Caki2 (cell line): ENCODE measurements at places on chromosomes 4 and X. TPM values are rescaled to one million over a fixed set of nuclear protein-coding genes. Genes with fewer than 3 reads are reported as not detected.

DNA sequence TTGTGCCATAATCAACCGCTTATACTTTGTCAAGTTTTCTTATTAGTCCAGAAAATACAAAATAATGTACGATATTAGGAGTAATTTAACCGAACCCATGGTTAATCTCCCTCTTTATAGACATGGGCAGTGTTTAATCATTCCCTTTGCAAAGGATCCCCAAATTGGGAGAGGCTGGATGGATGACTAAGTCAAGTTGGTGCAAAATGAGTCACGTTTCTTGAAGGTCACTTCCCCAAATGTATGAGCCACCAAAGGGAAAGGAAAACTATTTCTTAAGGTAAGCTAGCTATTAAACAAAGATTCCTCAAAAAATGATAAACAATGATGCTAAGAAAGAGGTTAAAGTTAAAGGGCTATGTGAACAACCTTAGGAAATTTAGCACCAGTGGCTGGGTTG is 17.5 kb downstream of the MAML3 start:
- DNase-seq = no peak

- peak; percentile 71 for DNase-seq
These were observed 2.2 kb downstream of the MAMLD1 start for GRCh38 chrX:150365051-150365989.

GRCh38 chr4:140469791-140470733 is 28.0 kb downstream of the MGAT4D start:
- DNase-seq = no peak

DNA sequence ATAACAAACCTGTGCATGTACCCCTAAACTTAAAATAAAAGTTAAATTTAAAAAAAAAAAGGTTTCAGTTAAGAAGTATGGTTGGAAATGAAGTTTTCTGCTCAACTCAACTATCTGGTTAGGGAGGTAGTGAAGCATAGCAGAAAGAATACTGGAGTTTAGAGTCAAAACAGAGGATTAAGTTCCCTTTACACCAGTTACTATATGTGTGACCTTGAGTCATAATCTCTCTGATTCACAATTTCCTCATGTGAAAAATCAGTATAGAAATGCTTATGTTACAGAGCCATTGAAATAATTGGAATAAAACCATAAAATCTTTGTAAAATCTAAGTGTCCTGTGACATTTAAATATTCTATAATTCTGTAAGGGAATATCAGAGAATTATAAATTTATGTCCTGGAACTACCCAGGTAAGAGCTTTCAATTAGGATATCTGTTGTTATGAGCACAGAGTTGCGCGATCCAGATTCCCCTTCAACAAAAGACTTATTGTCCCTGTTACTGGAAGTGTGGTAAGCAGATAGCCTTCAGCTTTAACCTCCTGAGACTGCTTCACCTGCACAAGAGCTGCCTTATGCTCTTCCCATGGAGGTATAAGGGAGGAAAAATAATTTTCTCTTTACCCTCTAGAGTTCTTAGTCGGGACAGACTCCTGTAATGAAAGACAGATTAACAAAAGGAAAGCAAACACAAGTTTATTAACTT is 203.8 kb upstream of the NRK start:
- DNase-seq = no peak

DNA sequence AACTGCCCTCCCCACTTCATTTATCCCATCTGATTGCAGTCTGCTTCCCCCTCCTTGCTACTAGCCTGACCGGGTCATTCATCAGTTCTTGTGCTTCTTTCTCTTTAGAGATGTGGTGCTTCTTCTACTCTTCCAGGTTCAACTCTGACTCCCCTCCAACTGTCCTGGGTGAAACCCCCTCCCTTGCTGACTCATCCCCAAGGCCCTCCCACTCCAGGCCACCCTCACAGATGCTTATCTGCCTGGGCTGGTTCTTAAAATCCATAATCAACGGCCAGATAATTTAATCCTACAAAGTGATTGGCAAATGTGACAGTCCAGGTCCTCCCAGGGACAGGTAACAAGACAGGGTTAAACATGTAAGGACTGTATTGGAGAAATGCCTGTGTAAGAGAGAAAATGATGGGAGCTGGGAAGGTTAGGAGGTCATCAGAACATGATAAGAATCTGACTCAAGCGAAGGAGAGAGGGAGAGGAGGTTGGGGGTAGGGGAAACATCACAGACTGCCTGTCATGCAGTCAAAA is 182.8 kb upstream of the C1QTNF7 start:
- no peak for DNase-seq

DNA sequence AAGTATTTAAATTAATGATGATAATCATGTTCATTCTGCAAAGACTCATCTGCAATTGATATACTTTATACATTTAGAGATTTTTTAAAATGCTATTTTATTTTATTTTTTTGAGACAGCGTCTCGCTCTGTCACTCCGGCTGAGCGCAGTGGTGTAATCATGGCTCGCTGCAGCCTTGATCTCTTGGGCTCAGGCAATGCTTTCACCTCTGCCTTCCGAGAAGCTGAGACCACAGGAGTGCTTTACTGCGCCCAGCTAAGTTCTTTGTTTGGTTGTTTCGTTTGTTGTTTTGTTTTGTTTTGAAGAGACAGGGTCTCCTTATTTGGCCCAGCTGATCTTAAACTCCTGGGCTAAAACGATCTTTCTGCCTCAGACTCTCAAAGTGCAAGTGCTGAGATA is 1541.0 kb downstream of the PCDH7 start:
- DNase-seq = no peak

DNA sequence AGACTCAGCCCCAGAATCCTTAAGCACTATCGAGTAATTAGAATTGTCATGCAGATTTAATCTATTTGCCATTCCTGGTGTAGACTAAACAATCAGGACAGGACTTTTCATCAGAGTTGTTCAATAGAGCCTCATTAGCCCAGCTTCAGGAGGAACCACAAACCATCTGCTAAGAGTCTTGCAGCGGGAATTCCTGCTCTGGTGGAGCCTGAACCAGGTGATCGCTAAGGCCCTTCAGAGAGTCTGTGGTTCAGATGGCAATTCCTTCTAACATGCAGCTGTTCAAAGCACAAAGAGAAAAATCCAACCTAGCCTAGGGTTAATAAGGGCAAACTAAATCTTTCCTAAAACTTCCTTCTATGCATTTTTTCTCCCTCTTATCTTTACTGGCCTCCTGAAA is 119.1 kb upstream of the CPEB2 start:
- DNase-seq = no peak

The UCP1 gene
- not detected in 2 replicates for total RNA-seq

GRCh38 chrX:101287402-101287801 is 3.7 kb downstream of the TAF7L start:
- DNase-seq = peak; percentile 19
